Adrenal gland (tissue), 19 donors: ENCODE measurements at places on chromosomes 1 and 21. TPM values are rescaled to one million over a fixed set of nuclear protein-coding genes. Genes with fewer than 3 reads are reported as not detected.

PHTF1 gene
- 22.0 TPM for total RNA-seq

BRDT gene
- total RNA-seq = not detected

PCSK9 gene
- total RNA-seq = 0.11 TPM

AJAP1 gene
- 0.32 TPM for total RNA-seq

DNA sequence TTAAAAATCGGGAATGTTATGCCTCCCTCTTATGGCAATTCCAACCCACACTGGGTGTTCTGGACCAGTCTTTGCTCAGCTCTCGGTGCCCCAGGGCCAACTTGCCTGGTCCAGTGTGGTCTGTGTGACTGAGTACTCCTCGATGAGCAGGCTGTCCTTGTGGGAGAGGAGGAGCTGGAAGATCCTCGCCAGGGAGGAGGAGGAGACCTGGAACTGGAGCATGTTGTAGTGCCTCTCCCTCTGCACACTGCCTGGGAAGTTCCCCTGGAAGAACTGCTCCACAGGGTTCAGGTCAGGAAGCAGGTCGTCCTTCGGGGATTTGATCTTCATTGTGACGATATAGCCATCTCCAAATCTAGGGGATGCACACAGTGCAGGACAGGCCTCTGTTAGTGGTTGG lies 88.5 kb upstream of the GCLM start:
- no peak for DNase-seq
- peaks cover 2% of the 10 kb centered on the region for H3K27me3 ChIP-seq
- H3K4me1 ChIP-seq = no peaks in the 10 kb centered on the region
- no peak overlapping the region for H3K27ac ChIP-seq
- H3K4me3 ChIP-seq = no peak overlapping the region
- no peaks in the 10 kb centered on the region for H3K36me3 ChIP-seq

DNA sequence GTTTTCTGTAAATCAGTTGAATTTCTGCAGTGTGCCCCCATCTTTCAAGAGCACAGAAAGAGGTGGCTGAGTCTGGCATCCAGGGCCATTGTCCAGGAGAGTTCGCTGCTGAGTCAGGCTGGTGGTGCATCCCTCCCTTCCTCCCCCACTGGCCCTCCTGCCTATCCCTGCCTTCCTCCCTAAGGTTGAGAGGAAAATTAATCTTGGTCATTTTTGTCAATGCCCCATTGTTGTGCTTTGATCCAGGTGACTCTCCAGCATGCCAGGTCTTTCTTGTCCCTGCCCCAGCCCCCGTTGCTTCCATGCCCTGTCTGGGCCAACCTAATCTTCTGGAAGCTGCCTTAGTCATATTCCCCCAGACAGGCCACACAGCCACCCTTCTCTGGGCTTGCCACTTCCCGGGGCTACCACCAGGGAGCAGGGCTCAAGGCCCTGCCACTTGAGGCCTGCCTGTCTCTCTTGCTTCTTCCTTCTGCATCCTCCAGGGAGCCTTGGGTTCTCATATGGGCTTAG lies 26.6 kb downstream of the PROK1 start:
- no peaks in the 10 kb centered on the region for H3K27me3 ChIP-seq
- H3K27ac ChIP-seq = no peak overlapping the region
- DNase-seq = peak; percentile 42
- peaks cover 14% of the 10 kb centered on the region for H3K4me1 ChIP-seq
- H3K36me3 ChIP-seq = no peaks in the 10 kb centered on the region
- no peak overlapping the region for H3K4me3 ChIP-seq

DNA sequence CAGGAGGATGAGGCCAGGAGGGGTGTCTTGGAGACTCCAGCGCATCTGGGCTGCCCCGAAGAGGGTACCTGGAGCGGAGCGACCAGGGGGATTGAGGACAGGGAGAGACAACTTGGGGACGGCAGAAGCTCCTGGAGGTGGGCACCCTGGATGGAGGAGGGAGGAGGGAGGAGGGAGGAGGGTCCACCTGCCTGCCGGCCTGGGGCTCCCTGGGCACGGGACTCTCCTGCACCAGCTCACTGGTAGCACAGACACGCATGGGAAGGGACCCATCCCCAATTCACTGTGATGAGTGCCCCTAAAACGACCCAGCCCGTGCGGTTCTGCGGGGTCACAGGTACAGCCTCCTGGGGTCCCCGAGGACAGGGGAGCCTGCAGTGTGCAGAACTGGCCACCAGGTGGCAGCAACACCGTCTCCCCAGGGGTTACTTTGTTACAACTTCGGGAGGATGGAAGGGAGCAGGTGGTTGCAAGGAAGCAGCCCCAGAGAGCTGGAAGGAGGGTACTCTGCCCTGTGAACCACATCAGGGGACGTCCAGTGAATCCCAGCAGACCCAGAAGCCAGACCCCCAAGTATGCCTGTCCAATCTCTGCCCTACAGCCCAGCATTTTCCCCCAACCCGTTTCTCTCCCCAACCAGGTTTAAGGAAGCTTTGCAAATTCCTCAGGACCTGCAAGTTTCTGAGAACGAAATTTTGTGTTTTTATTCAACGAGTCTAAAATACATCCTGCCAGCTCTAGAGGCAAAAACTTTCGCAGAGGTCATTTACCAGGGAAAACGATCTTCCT lies 482.4 kb downstream of the NPHP4 start:
- no peaks in the 10 kb centered on the region for H3K36me3 ChIP-seq
- peak; percentile 60 for DNase-seq
- no peak overlapping the region for H3K27ac ChIP-seq
- H3K4me1 ChIP-seq = no peaks in the 10 kb centered on the region

DNA sequence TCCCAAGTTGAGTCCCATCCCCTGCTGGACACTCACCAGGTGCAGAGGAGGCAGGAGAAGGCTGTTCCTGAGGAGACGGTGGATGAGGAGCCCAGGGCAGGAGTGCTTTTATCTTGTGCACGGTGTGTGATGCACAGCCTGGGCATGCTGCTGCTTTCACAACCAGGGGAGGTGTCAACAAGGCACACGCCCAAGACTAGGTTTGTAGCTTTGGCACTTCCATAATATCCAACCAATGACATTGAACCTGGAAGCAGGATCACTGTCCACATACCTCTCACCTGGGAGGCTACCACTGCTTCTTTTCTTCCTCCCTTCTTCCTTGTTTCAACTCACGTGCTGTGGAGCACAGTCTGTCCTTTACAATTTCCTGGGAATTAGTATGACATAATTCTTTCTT lies at the start of gene LCE3D:
LCE3D (minus strand) TSS at position 84 of the 400 bp plus-strand sequence. CDS start 580 bp downstream, outside the sequence.
- H3K27me3 ChIP-seq = no peaks in the 10 kb centered on the region
- no peaks in the 10 kb centered on the region for H3K4me1 ChIP-seq
- no peak for DNase-seq
- H3K36me3 ChIP-seq = no peaks in the 10 kb centered on the region
- no peak within 1 kb of the TSS for H3K27ac ChIP-seq

DNA sequence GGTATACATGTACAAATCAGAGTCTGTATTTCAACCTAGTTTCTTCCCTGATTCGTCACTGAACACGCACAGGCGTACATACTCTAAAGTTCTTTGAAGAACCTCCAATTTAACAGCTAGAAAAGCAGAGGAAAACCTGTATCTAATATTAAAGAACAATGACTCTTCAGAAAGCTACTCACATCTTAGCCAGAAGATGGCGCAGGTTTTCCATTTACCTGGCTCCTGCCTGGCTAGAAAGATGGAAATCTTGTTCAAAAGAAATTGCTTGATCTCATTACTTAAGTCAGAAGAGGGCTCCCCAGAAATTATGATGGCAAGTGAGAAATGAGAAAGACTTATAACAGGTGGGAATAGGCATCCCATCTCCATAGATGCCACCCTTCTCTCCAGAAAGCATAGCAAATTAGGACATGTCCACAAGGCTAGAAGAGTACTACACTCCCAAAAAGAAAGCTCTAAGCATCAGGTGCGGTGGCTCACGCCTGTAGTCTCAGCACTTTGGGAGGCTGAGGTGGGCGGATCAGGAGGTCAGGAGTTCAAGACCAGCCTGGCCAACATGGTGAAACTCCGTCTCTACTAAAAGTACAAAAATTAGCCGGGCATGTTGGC lies 19.0 kb upstream of the L1TD1 start:
- no peak overlapping the region for H3K27ac ChIP-seq
- H3K27me3 ChIP-seq = peaks cover 9% of the 10 kb centered on the region
- peak; percentile 33 for DNase-seq
- H3K36me3 ChIP-seq = no peaks in the 10 kb centered on the region
- no peaks in the 10 kb centered on the region for H3K4me1 ChIP-seq

DNA sequence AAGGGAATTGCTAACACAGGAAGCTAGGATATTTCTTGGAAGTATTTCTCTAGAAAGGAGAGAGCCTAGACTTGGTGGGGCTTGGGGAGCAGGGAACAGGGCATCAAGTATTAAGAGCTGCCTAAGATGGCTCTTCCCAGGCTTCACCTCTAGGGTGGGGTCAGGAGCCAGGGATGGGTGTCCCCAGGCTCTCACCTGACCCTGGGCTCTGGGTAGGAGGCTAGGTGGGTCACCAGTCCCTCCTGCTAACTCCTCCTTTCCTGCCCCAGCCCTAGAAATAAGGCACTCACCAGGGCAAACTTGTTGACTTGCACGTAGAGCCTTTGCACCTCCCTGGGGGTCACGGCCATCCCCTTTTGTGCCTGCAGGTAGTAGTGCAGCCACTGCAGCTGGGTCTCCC lies 15.0 kb downstream of the ETNK2 start:
- H3K4me3 ChIP-seq = no peak overlapping the region
- no peaks in the 10 kb centered on the region for H3K4me1 ChIP-seq
- H3K27me3 ChIP-seq = no peaks in the 10 kb centered on the region
- no peaks in the 10 kb centered on the region for H3K36me3 ChIP-seq
- no peak for DNase-seq

DNA sequence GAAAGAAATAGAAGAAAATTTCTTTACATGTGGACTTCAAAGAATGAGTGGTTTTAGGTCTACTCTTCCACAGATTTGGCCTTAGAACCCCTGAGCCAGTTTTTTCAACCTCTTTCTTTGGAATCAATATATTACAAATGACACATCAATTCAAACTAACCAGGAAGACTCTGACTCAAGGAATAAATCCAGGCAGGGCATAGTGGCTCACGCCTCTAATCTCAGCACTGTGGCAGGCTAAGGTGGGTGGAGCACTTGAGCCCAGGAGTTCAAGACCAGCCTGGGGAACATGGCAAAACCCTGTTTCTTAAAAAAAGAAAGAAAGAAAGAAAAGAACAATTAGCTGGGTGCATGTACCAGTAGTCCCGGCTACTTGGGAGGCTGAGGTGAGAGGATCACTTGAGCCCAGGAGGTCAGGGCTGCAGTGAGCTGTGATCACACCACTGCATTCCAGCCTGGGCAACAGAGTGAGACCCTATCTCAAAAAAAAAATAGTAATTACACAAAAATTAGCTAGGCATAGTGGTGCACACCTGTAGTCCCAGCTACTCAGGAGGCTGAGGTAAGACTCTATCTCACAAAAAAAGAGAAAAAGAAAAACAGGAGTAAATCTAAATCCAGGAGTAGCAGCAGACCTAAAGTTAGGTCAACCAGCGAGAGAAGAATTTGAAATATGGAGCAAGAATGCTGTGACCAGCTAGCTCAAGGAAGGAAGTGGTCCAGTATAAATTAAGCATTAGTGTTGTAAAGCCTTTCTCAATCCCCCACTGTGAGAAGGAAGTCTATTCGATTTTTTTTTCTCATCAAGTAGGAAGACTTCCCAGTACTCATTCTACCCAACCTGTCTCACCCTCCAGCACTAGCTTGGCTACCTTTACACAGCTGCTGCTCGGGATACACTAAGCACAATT lies 1.9 kb downstream of the SORT1 start:
- H3K4me3 ChIP-seq = peak overlapping the region; percentile 84
- H3K36me3 ChIP-seq = no peaks in the 10 kb centered on the region
- peak; percentile 17 for DNase-seq
- H3K27me3 ChIP-seq = no peaks in the 10 kb centered on the region

- no peak for DNase-seq
- H3K27me3 ChIP-seq = no peaks in the 10 kb centered on the region
- no peaks in the 10 kb centered on the region for H3K36me3 ChIP-seq
- no peak overlapping the region for H3K27ac ChIP-seq
- no peak overlapping the region for H3K4me3 ChIP-seq
Measured at GRCh38 chr1:3639397-3639911, 10.4 kb downstream of the WRAP73 start.

- no peak for DNase-seq
- no peak overlapping the region for H3K27ac ChIP-seq
- no peaks in the 10 kb centered on the region for H3K4me1 ChIP-seq
- no peak overlapping the region for H3K4me3 ChIP-seq
Measured at GRCh38 chr1:90067194-90067931, 72.5 kb downstream of the ZNF326 start.

GRCh38 chr1:8329439-8329838 lies 11.5 kb downstream of the SLC45A1 start:
- no peaks in the 10 kb centered on the region for H3K4me1 ChIP-seq
- no peaks in the 10 kb centered on the region for H3K36me3 ChIP-seq
- H3K4me3 ChIP-seq = no peak overlapping the region

DNA sequence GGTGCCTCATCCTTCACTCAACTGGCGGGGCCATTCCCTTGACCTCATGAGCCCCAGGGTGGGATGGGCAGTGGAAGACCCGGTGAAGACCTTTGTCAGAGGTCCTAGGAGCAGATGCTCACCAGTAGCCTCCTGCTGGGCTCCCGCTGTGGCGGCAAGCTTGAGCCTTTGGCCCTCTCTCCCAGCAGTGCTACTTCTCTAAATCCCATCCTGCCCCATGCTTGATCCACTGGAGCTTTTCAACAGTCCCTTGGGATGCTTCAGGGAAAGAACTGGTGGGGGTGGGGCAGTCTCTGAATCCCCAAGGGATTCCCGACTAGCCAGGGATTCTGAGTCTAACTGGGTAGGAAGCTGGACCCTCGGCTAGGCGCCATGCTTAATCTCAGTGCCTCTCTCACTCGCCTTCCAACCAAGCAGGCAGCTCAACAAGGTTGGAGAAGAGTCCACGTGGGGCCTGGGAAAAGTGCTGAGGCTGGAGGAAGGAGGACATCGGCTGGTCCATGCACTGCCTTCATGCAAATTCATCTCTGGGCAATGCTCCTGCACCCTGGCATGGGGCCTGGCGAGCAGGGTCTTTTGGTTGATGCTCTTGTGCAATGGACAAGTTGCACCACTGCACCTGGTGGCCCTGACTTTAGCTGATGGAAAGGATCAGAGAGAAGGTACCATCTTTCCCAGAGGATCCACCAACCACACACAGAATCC lies 190.3 kb downstream of the GRIK3 start:
- DNase-seq = no peak
- H3K27me3 ChIP-seq = peaks cover 2% of the 10 kb centered on the region
- no peak overlapping the region for H3K4me3 ChIP-seq

DNA sequence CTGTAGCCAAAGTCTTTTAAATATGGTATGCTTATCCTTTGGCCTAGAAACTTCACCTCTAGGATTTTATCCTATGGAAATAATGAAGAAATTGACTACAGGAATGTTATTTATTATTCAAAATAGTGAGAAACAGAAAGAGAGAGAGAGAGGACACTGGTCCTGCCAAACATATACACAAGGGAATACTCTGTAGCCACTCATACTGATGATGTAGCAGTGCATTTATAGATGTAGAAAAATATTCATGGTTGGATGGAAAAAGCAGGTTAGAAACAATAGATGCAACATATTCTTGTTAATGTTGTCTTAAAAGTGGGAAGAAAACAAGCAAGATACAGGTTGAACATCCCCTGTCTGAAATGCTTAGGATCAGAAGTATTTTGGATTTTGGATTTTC lies 22.2 kb upstream of the EPHB2 start:
- no peaks in the 10 kb centered on the region for H3K27me3 ChIP-seq
- no peaks in the 10 kb centered on the region for H3K36me3 ChIP-seq
- H3K4me3 ChIP-seq = no peak overlapping the region
- H3K4me1 ChIP-seq = no peaks in the 10 kb centered on the region
- no peak overlapping the region for H3K27ac ChIP-seq
